ENCODE measurements at places on chromosomes 11 and 22.

DNA sequence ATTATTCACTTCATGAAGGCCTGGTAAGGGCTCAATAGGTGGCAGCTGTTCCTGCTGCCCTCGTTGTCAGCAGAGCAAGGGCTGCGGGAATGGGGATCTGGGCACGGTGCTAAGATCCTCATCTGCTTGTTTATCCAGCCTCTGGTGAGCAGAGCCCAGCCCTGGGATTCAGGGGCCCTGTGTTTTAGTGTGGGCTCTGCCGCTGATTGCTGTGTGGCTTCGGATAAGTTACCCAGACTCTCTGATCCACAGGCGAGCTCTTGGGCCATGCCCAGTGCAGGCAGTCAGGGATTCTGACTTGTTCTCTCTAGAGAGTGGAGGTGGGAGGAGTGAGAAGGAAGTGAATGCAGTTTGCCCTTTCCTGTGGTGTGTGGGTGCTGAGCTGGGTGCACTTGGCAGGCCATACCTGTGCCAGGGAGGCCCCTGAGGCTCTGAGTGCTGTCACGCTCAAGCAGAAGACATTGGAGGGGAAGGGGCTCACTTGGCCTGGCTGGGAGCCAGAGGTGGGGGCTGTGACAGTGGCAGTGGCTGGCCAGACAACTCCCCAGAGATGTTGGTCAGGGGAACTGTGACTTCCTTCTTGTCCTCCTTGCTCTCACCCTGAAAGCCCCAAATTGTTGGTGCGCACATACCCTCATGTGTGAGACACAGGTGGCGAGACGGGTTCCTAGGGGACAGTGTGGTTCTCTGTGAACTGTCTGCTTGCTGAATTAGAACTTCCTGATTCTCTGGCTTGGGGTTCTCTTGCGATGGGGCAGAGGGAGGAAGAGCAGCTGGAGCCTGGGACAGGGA is 43.7 kb downstream of the CD82 start:
- DNase-seq: no peak

- no peak for DNase-seq
Measured at GRCh38 chr11:86171627-86172026, 72.9 kb upstream of the EED start.

DNA sequence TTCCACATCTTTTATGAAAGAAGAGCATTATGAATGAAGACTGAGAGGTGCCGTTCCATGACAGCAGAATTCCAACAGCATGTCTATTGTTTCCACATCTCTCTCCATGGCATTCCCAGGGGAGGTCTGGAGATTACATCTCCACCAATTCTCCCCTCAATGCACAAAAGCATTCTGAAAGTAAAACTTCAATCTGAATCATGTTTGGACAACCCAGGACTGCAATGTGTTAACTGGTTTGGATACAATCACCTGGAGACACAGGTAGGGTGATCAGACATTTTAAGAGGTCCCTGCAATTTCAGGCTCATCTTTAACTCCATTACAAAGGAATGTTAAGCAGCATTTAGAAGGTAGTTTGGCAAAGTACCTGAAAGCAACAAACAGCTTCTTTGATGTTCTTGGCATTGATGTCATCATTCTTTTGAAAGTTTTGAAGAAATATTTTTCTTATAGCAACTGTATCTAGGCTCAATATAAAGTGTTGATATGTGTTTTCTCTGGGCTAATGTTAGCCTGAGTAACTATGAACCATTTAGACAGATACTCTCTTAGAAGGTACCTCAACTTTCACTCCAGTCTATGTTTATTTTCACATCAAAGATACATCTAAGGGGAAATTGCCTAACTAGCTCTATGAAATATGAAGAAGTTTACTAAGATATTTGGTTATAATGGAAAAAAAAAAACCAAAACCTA is 181.4 kb upstream of the MTMR2 start:
- DNase-seq: no peak

GRCh38 chr22:26517429-26517828 is 5.2 kb upstream of the TFIP11 start:
- DNase-seq: no peak

GRCh38 chr11:60950024-60950423 is 2.0 kb downstream of the SLC15A3 start:
- no peak for DNase-seq

Data from urothelium cell line (cell line).